ENCODE measurements at places on chromosomes 16 and 17.

- DNase-seq, result no peak
Measured at GRCh38 chr16:21268236-21268635, 9.9 kb downstream of the CRYM start.

DNA sequence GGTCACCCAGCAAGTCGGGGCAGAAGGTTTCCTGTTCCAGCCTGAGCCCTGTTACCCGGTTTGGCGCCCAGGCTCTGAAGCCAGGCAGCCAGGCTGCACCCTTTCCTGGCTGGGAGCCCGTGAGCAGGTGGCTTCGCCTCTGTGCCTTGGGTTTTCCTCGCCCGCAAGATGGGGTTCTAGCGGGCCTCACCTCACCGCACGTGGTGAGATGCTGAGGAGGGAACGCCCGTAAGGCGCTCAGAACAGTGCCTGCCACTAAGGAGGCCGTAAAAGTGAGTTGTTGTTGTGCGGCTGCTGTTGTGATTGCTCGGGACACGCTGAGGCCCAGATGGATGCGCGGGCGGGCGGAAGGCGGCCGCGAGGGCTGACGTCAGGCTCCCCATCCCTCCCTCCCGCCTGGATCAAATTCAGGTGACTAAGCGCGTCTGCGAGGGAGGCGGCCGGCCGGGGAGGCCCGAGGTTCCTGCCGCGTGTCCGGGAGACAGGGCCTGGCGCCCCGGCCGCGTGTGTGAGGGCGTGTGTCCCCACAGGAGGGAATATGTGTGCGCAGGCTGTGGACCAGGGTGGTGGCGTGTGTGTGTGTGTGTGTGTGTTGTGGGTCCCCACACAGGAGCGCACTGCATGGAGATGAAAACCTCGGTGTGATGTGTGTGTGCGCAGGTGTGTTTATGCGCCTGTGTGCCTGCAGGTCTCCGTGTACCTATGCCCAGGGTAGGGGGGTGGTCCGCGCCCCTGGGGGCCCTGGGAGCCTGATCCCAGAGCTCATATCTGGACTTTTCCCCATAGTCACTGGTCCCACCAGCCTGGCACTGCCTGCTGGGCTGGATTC is 4.3 kb downstream of the CAMKK1 start:
- no peak for DNase-seq

GRCh38 chr16:19774024-19774423 is 56.0 kb downstream of the IQCK start:
- DNase-seq, result no peak

- DNase-seq, result no peak
Measured at GRCh38 chr17:8922928-8923327, 42.6 kb downstream of the PIK3R5 start.

DNA sequence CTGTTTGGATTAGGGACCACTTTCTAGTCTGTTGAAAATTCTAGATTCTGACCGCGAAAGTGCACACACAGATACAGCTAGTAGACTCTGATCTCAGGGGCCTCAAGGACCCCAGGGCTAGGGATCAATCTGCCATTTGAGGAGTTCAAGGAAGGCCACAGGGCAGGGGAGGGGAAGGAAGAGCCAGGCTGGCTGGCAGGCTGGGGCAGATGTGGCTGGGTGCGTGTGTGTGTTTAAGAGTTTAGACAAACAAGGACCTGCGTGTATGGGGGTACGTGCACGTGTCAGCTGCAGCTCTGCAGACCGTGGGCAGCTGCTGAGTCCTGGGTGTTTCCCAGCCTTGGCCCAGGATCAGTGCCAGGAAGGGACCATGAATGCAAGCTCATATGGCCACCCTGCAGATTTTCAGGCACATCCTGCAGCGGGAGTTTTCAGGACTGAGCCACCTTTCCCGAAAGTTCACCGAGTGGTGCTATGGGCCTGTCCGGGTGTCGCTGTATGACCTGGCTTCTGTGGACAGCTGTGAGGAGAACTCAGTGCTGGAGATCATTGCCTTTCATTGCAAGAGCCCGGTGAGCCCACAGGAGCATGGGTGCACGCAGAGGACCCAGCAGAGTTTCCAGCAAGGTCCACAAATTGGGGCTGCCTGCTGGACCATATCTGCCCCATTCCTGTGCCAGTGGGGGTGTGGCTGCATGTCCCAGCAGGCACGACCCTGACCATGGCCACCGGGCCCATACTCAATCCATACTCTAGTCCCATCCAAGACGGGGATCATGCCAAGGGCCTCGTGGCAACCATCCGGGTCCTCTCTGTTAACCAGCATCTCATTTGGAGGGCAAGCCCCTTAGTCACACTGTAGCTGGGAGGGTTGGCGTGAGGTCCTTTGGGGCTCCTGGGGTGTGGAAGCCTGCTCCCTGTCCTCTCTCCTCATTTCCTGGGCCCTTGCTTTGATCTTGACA is 10.6 kb downstream of the TRPV2 start:
- DNase-seq, result no peak

DNA sequence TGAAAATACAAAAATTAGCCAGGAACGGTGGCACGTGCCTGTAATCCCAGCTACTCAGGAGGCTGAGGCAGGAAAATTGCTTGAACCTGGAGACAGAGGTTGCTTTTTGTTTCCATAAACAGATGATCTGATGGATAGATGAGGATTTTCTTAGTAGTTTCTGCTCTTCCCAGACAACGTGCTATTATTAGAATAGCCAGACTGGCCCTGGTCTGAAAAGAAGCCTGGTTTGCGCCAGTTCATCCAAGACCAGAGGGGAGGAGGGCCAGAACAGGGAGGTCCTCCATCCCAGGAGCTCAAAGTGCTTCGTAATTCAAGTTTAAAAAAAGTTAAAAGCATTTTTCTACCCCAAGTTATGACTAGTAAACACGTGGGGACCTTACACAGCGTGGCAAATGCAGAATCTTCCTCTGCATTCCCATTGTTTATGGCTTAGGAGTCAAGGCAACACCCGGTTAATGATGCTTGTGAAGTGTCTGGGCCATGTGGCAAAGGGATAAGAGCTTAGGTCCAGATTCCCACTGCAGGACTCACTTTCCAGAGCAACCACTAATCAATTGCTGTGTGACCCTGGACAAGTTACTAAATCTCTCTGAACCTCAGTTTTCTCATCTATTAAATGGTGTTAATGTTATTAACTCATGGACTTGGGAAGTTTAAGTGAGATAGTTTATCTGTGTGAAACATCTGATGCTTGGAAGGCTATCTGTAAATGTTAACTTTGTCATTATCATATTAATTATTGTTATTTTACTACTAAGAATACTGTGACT is 205.4 kb downstream of the CCDC182 start:
- no peak for DNase-seq

DNA sequence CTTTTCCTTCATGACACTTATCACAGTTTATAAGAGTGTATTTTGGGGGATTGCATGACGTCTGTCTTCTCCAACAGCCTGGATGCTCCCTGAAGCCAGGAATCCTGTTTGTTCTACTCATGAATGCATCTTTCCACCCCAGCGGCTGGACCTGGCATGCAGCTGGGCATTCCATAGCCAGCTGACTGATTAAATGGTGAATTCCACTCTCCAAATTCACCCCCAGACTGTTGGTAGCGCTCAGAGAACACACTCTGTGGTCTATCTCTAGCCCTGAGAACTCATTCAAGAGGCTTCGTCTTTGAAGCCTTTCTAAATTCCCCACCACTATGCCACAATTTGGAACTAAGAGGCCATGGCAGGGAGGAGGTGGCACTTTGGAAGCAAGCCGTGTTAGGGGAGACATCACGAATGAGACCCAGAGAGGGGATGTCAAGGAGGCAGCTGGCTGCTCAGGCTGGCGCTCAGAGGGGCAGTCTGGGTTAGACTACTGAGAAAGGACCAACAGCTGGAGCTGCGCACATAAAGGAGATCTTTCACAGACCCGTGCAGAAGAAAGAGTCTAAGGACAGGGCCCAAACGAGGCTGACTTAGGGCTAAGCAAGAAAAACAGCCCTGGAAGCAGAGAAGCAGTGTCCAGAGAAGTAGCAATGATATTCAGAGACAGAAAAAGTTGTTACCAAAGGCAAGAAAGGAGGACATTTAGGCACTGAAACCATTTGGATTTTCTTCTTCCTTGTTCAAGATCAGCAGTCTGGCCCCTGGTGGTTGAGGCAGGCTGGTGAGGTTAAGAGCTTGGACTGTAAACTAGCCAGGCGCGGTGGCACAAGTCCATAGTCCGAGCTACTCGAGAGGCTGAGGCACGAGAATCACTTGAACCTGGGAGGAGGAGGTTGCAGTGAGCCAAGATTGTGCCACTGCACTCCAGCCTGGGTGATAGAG is 42.4 kb upstream of the ZNF629 start:
- DNase-seq, result no peak

DNA sequence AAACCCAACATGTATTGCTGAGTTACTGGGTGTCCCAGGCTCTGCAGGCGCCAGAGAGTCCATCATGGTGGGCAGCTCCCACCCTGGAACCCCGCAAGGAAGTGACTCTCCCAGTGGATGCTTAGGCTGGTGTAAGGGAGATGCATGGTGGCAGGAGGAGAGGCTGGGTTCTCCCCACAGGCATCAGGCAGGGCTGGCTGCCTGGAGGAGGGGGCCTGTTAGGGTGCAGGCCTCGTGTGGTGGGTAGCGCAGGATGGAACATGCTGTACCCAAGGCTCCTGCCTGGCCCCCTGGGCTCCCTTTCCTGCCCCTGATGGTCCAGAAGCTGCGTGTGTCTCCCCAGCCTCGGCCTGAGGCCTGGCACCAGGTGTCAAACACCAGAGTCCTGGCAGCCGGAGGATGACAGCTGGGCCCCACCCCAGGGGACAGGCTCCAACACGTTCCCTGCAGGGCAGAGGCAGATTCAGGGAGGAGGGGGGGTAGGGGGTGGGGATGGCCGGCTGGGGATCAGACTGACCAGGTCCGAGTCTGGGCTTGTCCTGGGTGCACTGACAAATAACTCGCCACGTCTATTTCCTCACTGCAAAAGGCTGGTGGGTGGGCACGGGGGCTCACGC is 40.2 kb upstream of the CIBAR2 start:
- no peak for DNase-seq

- no peak for DNase-seq
Measured at GRCh38 chr17:4500191-4500571, 1.5 kb downstream of the SPNS2 start.

DNA sequence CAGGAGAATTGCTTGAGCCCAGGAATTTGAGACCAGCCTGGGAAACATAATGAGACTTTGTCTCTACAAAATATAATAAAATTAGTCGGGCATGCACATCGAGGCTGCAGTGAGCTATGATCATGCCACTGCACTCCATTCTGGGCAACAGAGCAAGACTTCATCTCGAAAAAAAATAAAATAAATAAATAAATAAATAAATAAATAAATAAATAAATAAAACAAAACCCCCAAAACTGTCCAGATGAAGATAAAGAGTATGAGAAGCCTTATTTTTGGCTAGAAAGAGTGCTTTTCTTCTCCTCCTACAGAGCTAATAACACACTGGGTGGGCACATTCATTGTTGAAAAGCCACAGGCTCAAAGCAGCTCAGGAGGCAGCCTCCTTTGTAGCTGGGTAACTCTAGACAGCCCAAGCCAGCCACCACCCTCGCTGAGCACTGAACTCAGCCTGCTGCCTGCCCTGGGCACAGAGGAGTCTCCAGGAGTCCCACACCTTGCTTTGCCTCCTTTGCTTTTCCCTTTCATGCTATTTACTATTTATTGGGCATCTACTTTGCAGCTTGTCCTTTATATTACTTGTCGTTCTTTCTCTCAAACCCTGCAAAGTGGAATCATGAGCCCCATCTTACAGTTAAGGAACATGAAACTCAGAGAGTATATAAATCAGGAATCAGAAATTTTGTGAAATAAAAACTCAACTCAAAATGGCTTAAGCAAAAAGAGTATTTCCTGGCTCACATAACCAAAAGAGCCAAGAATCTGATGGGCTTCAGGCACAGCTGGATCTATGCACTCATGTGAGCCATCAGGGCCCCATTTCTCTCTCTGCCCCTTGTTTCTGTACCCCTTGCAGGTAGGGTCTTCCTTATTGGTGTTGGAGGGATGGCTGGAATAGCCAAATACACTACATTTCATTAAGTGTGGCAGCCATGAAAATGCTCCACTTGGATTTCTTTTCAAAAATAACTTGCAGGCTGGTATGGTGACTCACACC is 18.1 kb upstream of the C16orf87 start:
- no peak for DNase-seq

DNA sequence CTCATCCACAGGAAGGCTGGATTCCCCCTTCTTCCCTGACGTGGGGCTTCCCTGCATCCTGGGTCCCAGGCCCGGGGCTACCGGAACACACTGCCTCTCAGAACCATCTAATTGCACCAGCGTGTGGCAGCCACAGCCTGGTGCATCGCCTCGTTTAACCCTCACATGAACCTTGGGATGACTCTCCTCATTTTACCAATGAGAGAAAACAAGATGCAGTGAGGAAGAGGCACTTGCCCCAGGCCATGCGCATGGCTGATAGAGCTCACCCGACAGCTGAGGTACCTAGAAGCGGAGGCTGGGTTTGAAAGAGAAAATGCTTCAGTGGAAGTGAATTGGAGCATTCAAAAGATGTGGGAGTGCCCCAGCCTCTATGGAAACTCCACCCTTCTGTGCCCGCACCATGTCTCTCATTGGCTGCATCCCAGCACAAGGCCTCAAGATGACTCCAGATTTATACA is 162.3 kb downstream of the KATNIP start:
- DNase-seq, result no peak

- no peak for DNase-seq
Measured at GRCh38 chr16:69293401-69293800, 17.7 kb upstream of the VPS4A start.

DNA sequence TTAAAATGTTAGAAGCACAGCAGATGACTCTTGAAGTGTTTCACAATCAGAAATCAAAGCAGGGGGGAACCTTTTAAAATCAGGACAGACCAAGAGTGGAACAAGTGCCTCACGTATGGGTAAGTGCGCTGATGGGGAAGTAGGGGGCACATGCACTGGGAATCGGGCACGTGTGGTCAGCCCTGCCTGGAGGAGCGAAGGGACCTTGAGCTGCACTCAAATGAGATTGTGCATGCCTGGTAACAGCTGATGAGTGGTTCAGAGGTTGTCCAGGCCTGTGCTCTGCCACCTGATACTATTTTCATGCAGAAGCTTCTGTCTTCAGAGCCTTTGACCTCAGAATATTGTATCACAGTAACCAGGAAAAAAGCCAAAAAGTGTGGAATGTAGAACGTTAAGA is 13.7 kb upstream of the XYLT2 start:
- DNase-seq, result no peak

- no peak for DNase-seq
Measured at GRCh38 chr16:89484041-89484501, 6.3 kb downstream of the ANKRD11 start.

Measured in stimulated activated CD8-positive, alpha-beta memory T cell treated with anti-CD3 and anti-CD28 coated beads, Interleukin-2, amount 100 ng/mL, for 1 hour (primary cell).